ENCODE measurements at places on chromosomes 12 and 14. TPM values are rescaled to one million over a fixed set of nuclear protein-coding genes. Genes with fewer than 3 reads are reported as not detected.

GRCh38 chr12:119949145-119949544 lies 39.9 kb upstream of the BICDL1 start:
- no peak for DNase-seq

Gene CELA1
- not detected for total RNA-seq

- no peak for DNase-seq
These were observed 176.4 kb downstream of the STXBP6 start for GRCh38 chr14:24873551-24873950.

Gene RDH16
- total RNA-seq: 0.79 TPM

Gene ST8SIA1
- total RNA-seq: 39.4 TPM

Gene PLCZ1
- not detected for total RNA-seq

Gene CABP1
- not detected for total RNA-seq

GRCh38 chr12:112711026-112711425 lies 80.5 kb upstream of the RPH3A start:
- DNase-seq: no peak

Gene AQP2
- total RNA-seq: not detected

Measured in CD4-positive, CD25-positive, alpha-beta regulatory T cell (primary cell).